ENCODE measurements at places on chromosomes 5 and 9.

GRCh38 chr5:52598968-52599367 is 188.7 kb upstream of the ITGA1 start:
- no peak for DNase-seq

GRCh38 chr9:12922224-12922866 is 147.5 kb downstream of the LURAP1L start:
- no peak for DNase-seq

DNA sequence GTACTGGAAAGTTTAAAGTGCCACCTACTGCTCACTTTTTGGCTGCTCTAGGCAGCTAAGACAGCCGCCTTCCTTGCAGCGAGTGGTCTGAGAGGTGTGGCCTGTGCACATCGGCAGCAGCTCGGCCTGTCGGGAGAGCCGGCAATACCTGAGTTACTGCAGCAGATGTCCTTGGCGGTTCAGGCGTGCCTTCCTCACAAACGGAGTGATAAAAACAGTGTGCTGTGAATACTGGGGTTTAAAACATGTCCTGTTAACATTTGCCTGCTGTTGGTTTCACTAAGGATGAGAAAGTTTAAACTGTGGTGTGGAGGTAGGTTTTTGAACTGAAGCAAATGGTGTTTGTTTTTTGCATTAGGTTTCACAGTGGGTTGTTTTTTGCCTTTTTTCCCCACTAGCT is 12.9 kb downstream of the TRAF2 start:
- no peak for DNase-seq

GRCh38 chr9:33291031-33291397 is 698 bp downstream of the NFX1 start:
- no peak for DNase-seq

- peak; percentile 99 for DNase-seq
These were observed 53.7 kb downstream of the LHFPL2 start for GRCh38 chr5:78594610-78595457.

DNA sequence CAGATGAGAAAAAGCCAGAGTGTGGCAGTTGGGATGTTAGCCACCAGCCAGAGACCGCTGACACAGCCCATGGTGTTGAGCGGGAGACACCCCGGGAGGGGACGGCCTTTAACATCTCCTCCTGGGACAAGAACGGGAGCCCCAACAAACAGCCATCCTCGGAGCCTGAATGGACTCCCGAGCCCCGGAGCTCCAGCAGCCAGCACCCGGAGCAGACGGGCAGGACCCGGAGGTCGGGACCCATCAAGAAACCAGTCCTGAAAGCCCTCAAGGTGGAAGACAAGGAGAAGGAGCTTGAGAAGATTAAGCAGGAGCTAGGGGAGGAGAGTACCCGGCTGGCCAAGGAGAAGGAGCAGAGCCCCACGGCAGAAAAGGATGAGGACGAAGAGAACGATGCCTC is 28.0 kb upstream of the POMT1 start:
- DNase-seq = no peak

DNA sequence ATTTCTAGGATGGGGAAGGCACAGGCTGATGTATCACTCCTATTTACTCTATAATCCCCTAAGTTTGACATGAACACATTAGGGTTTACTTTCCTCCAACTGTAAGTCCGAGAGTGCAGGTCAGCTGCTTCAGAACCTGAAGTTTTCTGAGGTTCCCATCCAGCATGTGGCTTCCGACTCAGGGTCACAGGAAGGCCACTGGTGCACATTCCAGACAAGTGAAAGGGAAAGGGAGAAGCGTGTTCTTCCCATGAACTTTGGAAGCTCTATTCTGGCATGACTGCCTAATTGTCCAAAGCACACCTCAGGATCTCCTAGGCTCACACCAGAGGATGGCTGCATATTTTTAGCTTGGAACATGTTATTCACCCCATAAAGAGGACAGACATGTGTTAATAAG is 602.6 kb downstream of the SEMA5A start:
- peak; percentile 52 for DNase-seq

- DNase-seq = peak; percentile 27
These were observed 969.2 kb downstream of the CDH18 start for GRCh38 chr5:19018822-19019221.

DNA sequence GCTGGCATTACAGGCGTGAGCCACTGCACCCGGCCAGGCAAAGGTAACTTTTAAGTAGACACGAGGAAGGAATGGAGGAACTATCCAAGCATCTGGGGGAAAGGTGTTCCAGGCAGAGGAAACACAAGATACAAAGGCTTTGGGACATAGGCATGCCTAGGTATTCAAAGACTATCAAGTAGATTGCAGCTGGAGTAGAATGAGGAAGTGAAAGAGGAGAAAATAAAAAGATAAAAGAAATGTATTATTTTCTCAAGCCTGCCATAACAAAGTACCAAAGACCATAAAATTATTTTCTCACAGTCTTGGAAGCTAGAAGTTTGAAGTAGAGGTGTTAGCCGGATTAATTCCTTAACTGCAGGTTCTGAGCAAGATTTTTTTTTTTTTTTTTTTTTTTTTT is 39.9 kb upstream of the GRIN3A start:
- DNase-seq = no peak

GRCh38 chr5:158943057-158943456 is 156.7 kb downstream of the EBF1 start:
- peak; percentile 56 for DNase-seq

DNA sequence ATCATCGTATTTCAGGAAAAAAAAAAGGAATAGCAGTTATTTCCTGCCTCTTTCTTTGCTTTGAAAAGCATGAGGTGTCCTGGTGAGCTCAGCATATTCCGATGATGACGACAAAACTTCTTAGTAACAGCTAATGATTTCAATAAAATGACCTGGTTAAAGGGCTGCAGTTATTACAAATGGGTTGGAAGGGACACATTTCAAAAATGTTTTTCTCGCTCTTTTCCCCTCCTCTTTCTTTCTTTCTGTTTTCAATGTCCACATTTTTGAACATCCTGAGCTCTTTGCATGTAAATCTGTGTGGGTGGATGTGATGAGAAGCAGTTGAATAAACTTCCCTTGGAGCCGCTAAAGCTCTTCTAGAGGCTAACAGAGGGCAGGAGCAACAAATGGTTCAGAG is 186.8 kb upstream of the SLC27A6 start:
- DNase-seq = no peak

- DNase-seq = no peak
These were observed 6.2 kb upstream of the TMEM141 start for GRCh38 chr9:136784997-136785361.

GRCh38 chr9:98555651-98556465 is 152.9 kb downstream of the GABBR2 start:
- DNase-seq = no peak

DNA sequence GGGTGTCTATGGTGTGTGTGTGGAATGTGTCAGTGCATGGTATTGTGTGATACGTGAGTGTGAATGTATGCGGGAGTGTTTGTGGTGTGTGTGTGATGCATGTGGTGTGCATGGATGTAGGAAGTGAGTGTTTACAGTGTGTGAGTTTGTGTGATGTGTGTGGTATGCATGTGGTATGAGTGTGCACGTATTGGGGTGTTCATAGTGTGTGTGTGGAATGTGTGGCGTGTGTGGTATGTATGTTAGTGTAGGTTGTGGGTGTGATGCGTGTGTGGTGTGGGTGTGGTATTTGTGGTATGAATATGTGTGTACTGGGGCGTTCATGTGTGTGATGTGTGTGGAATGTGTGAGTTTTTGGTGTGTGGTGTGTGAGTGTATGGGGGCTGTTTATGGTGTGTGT is 40.1 kb upstream of the BICD2 start:
- no peak for DNase-seq

- DNase-seq = no peak
These were observed 86.3 kb upstream of the SLC12A2 start for GRCh38 chr5:127997201-127997704.

DNA sequence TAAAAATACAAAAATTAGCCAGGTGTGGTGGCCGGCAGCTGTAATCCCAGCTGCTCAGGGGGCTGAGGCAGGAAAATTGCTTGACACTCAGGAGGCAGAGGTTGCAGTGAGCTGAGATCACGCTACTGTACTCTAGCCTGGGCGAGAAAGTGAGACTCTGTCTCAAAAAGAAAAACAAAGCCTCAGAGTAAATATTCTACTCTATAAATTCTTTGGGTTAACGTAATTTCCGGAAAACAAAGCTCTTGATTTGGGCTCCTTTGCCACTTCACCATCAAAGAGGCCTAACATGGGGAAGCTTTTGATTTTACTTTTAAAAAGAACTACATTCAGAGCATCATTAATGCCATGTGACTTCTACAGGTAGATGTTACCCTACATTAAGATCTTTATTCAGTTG is 103.1 kb downstream of the SERINC5 start:
- no peak for DNase-seq

GRCh38 chr5:74306845-74307244 is 333.7 kb downstream of the ENC1 start:
- DNase-seq = no peak

- peak; percentile 29 for DNase-seq
These were observed 250.0 kb downstream of the NR3C1 start for GRCh38 chr5:143153332-143154119.

DNA sequence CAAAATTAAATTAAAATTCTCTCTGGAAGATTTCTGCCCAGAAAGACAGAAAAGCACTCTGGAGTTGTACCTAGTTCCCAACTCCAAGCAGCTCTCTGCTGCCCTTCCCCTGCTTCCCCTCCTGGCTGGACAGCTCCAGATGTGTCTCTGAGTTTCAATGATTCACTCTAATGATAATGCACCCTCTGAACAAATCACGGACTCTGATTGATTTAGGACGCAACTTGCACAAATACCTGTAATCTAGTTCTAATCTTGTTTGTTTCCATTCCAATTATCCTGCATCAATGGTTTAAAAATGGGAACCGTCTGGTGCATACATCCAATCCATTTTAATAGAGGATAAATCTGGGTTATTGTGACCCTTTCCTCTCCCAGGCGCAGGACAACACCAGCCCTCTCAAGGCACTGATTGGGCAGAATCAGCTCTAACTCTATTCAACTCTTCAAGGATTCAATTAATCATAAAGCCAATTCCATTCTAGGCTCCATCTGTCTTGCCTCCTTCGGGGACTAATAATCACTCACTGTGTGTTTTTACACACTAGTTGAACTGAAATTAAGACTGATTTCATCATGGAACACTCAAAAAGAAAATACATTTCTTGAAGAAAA is 111.2 kb upstream of the LRRTM2 start:
- no peak for DNase-seq

GRCh38 chr5:168793841-168794837 is 215.0 kb upstream of the PANK3 start:
- DNase-seq = peak; percentile 35
